ENCODE measurements at places on chromosomes 2 and 18.

DNA sequence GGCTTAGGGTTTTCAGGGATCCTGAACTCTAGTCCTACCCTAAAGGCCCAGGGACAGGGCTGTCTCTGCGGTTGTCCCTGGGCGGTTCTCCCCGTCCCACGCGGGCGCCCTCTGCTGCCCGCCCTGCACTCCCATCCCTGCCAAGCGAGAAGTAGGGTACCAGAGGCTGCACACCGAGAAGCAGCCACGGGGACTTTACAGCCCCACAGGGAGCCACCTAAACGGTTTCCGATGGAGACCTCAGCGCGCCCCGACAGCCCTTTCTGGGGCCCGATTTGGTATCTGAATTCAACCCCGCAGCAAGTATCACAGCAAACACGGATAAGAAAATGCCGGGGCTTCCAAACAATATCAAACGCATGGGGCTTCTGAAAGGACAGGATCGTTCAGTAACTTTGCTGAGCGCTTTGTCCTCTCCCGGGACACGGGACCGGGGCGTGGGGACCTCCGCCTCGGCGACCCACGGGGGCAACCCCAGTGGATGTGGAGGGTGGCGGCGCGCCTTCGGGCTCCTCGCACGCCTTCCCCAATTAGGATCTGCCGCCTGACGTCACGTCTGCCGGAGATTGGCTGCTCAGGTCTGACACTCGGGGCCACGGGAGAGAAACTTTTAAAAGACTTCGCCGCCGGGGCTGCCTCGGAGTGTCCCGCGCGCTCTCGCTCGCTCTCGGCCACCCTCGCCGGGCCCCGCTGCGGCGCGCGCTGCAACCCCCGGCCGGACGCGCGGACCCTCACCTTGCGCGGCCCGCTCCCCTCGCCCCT, at the start of gene LTBP1:
Gene LTBP1 (plus strand): TSS at position 640 of the 762 bp plus-strand sequence. CDS start 372 bp downstream, outside the sequence.
- peak; percentile 33 for DNase-seq

- DNase-seq, result no peak
Observed at GRCh38 chr2:79981316-79981715, 323.2 kb downstream of the LRRTM1 start.

DNA sequence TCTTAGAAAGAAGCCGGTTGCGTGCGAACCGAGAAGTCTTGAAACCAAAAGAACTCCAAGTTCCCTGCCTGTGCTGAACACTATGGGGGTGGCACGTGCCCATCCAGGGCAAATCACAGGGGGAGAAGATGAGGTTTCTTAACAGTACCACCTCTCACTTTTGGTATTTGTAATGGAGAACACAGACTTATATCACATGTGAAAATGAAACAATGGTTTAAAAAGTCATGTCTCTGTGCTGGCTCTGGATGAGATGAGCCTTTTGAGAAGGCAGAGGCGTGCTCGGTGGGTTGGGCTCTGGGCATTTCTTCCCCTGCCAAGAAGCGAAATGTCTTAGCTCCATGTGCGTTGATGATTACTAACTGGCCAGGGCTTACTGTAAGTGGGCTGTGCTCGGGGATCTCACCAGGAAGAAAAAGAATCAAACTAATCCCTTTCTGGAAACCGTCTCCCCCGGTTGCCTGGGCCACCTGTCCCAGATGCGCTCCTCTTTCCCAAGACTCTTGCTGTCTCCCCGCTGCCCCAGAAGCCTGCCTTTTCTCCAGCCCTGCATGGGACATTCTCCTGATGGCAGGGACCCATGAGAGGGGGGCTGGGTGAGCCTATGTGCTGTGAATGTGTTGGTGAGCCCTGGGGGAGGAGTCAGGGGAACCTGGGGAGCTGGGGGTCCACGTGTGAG, 252.9 kb downstream of the PRKCE start:
- DNase-seq, result no peak

DNA sequence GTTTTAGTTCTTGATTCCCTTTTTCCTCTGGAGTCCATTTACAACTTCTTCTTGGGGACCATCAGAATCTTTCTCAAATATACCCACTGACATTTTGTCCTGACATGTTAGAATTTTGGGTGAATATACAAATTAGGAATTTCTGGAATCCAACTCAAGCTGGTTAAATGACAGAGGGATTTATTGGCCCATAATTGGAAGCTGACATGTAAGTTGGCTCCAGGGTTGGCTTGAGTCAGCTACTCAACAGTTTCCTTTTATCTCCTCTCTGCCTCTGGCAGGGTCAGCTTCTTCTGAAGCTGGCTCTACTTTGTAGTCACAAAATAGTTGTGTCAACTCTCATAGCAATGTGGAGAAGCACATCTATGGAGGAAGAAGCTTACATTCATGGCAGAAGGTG, 36.6 kb upstream of the PPP1R1C start:
- DNase-seq, result no peak

DNA sequence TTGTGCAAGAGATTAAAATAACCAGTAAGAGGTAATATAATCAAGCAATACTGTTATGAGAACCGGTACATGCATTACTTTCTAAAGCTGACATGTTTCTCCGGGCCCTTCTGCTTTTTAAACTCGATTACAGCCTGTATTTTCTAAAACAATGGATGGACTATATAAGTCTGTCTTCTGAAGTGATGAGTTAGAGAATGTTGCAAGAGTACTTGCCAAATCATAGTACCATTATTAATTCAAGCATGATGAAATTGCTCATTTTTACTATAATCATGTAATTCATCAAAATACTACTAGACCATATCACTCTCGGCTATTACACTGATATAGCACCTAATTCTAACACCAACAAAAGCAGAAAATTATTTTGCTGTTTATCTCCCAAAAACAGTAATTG, 1240.3 kb upstream of the ACVR2A start:
- no peak for DNase-seq

DNA sequence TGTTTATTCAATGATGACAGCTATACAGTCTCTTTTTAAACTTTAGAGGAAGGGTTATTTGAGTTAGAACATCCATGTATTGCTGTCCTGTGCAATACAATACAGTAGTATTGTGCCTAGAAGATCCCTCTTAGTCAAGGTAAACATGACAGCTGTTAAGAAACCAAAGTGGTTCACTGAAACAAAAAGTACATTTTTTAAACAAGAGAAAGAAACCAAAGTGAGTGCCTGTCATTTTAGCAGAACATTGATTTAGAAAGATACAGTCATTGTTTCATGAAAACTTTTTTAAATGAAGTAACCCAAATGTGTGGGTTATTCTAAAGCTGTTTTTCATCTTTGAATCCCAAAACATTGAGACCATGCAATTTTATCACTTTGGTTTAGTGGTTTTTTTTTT, 15.5 kb downstream of the ITPRID2 start:
- DNase-seq, result no peak

DNA sequence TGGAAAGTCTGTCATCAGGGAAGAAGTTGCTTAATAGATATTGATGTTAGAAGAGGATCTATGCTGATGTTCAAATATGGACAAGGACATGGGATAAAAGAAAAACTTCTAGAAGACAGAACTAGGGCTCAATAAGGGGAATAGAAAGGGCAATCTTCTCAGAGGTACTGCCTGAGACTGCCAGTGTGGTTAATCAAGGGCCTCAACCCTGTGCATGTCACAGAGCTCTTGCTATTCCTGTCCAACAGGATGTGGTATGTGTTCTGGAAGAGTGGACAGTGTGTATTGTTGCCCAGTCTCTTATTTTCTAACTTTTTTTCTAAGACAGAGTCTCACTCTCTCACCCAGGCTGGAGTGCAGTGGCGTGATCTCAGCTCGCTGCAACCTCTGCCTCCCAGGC, 27.8 kb upstream of the RNF125 start:
- DNase-seq, result no peak

Data from stimulated activated CD4-positive, alpha-beta T cell treated with anti-CD3 and anti-CD28 coated beads, TNF-alpha, amount 100 ng/mL, for 24 hours (primary cell).